ENCODE measurements at places on chromosomes 3 and 15.

DNA sequence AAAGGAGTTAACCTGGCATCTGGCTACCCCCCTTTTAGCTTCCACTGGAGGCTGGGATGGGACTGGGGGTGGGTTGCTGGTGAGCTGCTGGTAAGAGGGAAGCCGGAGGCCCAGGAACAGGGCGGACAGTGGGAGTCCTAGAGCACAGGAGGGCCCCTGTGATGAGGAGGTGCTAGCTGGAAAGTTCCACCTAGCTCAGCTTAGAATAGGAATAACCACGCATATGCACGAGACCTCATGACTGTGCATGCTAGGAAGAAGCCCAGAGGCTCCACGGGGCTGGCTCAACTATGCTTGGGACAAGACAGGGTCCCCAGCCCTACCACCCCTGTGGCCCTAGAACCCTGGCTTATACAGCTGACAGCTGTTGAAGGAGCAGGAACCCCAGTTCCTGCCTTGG is 34.1 kb downstream of the LINGO1 start:
- no peak for DNase-seq

DNA sequence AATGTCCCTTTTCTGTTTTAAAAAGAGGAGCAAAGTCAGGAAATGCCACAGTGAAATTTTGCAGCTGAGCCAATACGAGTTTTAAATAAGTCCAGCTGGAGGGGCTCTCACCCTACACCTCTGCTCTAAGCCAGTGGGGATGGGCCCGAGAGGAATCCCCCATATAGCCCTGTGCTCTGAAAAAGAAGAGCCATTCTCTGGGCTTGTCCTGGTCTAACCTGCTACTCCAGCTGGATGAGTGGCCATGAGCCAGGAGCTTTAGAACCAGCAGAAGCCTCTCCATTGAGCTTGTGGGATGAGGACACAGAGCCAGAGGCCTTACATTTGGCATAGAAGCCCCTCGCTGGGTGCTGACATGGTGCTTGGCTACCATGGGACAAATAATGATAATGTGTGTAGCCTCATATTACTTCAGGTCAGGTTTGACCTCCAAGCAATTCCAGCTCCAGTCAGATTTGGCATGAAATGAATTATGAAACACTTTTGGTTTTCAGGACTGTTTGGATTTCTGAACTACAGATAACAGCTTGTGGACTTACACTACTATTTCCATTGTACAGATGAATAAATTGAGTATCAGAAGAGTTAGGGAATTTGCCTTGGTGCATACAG is 172.4 kb downstream of the CHST2 start:
- no peak for DNase-seq

- DNase-seq, result no peak
Measured at GRCh38 chr3:83093222-83093572, 1331.8 kb upstream of the GBE1 start.

DNA sequence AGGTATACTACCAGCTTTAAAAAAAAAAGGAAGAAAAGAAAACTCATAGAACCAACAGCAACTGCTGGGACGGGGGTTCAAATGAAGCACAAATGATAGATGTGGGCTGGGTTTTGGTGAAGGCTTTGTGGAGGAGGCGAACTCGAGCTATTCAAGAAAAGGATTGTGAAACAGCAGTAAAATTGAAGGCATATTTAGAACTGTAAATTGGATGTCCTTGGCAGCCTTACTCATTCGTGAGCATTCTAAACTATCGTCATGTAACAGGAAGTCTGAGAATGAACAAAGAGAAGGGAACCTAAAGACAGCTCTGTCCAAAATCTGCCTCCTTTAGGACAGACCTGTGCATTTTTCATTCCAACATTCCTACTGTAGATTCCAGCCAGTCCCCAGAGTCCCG is 97.8 kb downstream of the LARS2 start:
- no peak for DNase-seq

- no peak for DNase-seq
Measured at GRCh38 chr3:119894195-119894594, 112.3 kb downstream of the NR1I2 start.

Measured in stimulated activated CD4-positive, alpha-beta T cell treated with anti-CD3 and anti-CD28 coated beads, Interleukin-4, amount 100 ng/mL, for 4 hours (primary cell).